ENCODE measurements at places on chromosomes 5 and 9. TPM values are rescaled to one million over a fixed set of nuclear protein-coding genes. Genes with fewer than 3 reads are reported as not detected.

Gene CDH6
- not detected for total RNA-seq

Gene COL15A1
- not detected for total RNA-seq

Gene SLC4A9
- not detected for total RNA-seq

Gene RAB3C
- total RNA-seq: not detected

Gene MTX3
- total RNA-seq: 22.7 TPM

Gene CARD9
- total RNA-seq: 1.5 TPM

Gene NEUROG1
- not detected for total RNA-seq

Gene IFNA21
- total RNA-seq: not detected

Gene FSTL4
- not detected for total RNA-seq

Gene C5orf52
- not detected for total RNA-seq

Gene PCDHA7
- total RNA-seq: not detected

Gene GLIPR2
- 17.1 TPM for total RNA-seq

Gene ABCA1
- total RNA-seq: 0.83 TPM

Gene PCDHA9
- total RNA-seq: not detected

GRCh38 chr9:113506090-113506589 lies 42.6 kb downstream of the RGS3 start:
- no peak for DNase-seq

GRCh38 chr5:174376726-174377373 lies 331.3 kb downstream of the NSG2 start:
- no peak for DNase-seq

- DNase-seq: no peak
These were observed 75.7 kb downstream of the PTCH1 start for GRCh38 chr9:95441081-95441480.

GRCh38 chr9:107875571-107875980 lies 386.0 kb upstream of the KLF4 start:
- DNase-seq: no peak

DNA sequence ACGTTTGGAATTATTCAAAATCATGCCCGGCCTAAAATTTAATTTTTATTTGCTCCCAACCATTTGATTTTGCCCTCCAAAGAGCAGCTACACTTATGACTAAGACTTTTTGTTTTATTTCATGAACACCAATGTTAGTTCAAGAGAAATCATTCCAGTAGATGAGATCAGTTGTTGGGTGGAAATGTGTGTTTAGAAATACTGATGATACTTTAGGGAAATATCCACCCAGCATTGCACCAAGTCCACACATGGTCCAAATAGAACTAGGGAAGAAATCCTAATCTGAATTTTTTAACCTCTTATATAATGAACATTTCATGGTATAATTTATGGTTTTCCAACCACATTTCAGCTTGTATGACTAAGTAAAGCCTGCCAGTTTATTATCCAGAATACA lies 28.3 kb upstream of the GOLPH3 start:
- no peak for DNase-seq

DNA sequence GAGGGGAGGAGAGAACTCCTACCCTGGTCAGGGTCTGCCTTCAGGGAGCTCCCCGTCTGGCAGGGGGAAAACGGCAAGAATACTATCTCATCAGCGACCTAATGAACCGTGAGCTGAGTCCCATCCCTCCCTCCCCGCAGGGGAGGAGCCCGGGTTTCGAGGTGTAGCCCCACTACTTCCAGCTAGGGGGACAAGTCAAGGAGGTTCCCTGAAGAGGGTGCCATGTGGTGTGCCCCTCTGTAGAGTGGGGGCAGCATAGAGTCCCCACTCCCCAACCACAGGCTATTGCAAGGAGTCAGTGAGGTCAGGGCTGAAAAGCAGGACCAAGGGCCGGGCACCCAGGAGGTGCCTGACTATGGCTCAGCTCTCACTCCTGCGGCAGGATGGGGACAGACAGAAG lies 50.9 kb upstream of the RXRA start:
- DNase-seq: no peak

DNA sequence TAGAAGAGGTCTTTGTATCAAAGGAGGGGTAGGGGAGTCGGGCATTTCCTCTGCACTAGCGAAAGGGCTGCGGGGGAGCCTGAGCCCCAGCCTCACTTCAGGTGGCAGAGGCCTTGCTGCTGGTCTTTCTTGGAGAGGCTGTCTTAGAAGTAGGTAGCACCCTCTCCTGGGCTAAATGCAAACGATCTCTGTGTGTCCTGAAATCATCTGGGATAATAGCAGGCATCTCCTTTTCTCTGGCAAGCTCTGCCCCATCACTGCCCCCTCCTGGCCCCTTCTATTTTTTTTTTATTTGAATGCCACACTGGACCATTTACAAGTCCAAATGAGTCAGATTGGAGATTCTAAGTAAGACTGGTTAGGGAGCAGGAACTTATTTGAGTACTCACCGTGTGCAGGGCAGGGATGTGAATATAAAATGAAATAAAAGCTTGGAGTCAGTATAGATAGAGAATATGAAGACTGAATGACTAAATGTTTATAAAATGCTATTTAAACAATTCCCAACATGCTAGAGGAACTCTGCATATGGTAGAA lies 137.1 kb downstream of the FGF1 start:
- no peak for DNase-seq

- no peak for DNase-seq
These were observed 7.5 kb downstream of the SLC22A5 start for GRCh38 chr5:132376694-132377641.

- DNase-seq: no peak
These were observed 1.5 kb downstream of the DIRAS2 start for GRCh38 chr9:90641086-90641485.

- no peak for DNase-seq
These were observed 273.7 kb downstream of the CETN3 start for GRCh38 chr5:90135779-90136378.

DNA sequence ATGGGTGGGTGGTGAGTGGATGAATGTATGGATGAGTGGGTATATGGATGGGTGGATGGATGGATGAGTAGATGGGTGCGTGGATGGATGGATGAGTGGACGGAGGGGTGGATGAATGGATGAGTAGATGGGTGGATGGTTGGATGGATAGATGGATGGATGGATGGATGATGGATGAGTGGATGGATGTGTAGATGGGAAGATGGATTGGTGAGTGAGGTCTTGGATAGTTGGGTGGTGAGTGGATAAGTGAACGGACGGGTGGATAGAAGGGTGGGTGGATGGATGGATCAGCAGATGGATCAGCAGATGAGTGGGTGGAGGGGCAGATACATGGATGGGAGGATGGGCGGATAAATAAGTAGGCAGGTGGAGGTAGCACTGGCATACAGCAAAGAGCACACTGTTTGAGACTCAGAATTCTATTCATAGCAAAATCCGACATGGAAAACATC lies 163.5 kb downstream of the C9orf50 start:
- no peak for DNase-seq

DNA sequence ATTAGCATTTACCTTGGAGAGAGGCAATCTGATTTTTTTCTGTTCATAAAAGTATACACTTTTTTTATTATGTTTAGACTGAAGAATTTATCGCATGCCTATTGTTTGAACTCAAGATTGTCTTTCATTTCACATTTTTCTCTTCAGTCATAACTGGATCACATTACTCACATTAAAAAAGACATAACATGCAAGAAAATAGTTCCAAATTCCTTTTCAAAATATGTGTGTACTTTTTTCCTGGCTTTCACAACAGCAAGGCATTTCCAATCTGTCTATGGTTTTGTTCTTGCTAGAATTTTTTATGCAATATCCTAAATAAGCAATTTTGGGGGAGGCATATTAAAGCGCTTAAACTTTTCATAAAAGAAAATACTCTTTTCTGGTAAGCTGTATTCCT lies 21.2 kb downstream of the FTMT start:
- no peak for DNase-seq

DNA sequence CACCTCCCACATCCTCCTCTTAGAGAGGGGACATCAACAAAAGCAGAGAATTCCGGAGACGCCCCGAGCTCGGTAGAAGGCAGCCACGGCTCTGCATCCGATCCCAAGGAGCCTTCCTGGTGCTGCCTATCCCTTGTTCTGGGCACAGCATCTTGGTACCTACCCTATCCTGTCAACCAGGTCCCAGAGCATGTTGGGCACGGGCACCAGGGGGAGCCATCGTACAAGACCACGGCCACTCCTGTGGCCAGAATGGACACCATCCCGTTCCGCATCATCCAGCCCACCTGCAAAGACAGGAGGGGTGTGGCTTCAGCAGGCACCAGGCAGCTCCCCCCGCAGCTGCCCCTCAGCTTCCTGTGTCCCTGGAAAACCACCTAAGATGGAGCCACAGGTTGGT lies 62.7 kb upstream of the ZNF354A start:
- no peak for DNase-seq

GRCh38 chr5:170360709-170361108 lies 28.5 kb downstream of the KCNMB1 start:
- no peak for DNase-seq

DNA sequence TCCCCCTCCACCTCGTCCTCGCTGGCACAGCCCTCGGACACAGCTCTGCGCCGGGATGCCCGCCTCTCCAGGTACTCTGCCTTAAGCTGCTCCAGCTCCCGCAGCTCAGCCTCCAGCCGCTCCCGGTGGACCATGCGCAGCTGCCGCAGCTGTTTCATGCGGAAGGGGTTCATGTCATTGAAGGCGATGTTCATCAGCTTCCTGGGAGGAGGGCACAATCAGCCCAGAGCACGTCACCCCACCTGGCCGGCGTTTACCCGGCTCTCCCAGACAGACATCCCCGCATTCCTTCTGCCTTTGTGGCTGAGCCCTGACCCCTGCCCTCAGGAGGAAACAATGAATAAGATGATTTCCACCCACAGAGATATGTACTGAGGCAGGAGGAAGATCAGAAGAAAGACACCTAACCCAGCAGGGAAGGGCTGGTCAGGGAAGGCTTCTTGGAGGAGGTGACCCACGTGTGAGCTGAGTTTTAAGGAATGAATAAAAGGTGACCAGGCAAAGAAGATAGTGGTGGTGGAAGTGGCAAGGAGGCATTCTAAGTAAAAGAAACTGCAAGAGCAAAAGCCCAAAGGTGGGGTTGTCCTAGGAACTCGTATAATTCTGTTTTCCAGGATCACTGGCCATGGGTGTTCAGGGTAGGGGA lies 7.1 kb upstream of the CORO2A start:
- no peak for DNase-seq

GRCh38 chr9:7785813-7786212 lies 13.8 kb downstream of the DMAC1 start:
- DNase-seq: no peak

GRCh38 chr9:90801973-90802322 lies 329 bp downstream of the SYK start:
- DNase-seq: no peak

GRCh38 chr9:90726215-90726614 lies 75.4 kb upstream of the SYK start:
- DNase-seq: no peak

DNA sequence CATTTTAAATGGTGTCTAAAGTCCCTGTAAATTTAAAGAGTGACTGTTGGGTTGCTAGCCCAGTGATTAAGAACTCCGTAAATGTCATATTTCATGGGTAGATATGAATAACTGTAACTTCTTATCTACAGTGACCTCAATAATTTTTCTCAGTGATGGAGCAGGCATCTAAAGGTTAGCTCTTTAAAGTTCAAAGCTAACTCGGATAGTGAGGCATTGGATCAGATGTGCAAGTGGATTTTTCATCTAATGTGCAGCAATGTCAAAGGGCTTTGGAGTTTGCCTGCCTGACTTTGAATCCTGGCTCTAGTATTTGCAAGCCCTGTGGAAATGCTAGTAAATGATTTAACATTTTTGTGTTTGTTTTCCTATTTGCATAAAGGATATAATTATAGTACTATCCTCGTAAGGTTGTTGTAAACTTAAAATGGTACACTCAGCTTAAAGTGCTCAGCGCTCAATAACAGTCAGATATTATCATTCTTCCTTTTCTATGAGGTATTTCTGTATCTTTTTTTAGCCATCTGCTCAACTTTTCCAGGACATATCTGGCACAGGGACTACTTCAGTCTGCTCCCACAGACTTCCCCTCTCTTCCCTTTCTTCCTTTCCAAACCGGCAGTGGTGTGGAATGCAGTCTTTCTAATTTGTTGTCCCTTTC lies 163.7 kb upstream of the ELL2 start:
- no peak for DNase-seq

DNA sequence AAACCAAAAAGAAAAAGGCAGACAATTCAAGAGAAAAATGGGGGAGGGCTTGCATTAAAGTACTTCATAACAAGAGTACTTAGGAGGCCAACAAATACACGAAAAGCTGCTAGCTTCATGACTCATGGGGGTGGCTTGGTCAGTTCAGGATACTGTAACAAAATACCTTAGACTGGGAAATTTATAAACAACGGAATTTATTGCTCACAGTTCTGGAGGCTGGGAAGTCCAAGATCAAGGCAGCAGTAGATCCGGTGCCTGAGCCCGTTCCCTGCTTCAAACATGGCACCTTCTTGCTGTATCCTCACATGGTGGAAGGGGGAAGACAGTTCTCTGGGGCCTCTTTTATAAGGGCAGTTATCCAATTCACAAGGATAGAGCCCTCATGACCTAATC lies 111.4 kb downstream of the C9orf50 start:
- DNase-seq: no peak

- DNase-seq: no peak
These were observed 7.3 kb downstream of the IRX1 start for GRCh38 chr5:3602785-3603502.
